ENCODE measurements at places on chromosomes 4 and X. TPM values are rescaled to one million over a fixed set of nuclear protein-coding genes. Genes with fewer than 3 reads are reported as not detected.

DNA sequence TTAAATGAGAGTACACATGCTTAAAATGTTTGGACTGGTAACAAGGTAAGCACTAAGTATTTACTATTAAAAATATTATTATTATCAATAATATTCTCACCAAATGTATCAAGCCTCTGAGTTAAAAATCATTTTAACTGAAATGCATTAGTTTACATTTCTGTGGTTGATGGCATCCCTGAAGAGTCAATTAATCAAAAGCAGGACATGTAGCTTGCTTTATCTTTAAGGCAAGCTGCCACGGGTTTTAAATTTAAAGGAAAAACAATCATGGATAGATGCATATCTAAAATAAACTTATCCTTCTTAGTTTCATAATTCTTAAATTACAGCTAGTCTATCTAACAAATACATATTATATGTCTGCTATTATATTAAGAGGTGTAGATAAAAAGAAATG is 584.8 kb upstream of the INTU start:
- H3K4me3 ChIP-seq: no peak overlapping the region
- H3K4me1 ChIP-seq: no peaks in the 10 kb centered on the region
- no peaks in the 10 kb centered on the region for H3K27me3 ChIP-seq
- H3K27ac ChIP-seq: no peak overlapping the region

DNA sequence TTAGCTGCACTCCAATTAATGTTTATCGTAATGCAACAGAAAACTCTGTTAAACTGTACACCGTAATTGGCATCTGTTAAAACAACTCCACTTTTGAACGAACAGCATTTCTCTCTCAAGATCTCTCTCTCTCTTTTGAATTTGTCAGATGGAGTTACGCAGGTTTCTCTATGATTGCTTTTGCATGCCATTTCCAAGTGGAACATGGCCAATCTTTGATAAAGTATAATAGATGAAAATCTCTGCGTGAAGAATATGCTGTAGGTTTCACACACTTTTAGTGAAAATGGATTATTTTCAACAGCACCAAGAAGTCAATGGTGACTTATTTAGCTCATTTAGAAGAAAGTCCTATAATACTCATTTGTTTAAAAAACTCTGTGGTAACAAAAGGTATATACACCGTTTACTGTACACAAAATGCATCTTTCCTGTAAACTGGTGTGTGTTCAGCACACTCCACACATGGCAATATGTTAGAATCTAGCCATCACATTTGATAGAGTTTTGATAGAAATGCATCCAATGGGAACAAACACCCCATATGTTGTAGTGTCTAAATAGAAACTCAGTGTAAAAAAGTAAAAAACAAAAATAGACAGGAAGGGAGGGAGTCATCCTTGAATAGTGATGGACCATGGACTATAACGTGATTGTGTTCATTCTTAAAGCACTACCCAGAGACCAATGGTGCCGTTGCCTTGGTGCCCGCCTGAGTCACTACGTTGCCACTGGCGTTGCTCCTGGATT is 5.8 kb upstream of the FGFBP2 start:
- H3K27ac ChIP-seq: no peak overlapping the region
- peaks cover 2% of the 10 kb centered on the region for H3K27me3 ChIP-seq
- no peak overlapping the region for H3K4me3 ChIP-seq

GRCh38 chr4:136395212-136395722 is 1137.0 kb downstream of the PCDH18 start:
- H3K36me3 ChIP-seq: no peaks in the 10 kb centered on the region
- no peaks in the 10 kb centered on the region for H3K4me1 ChIP-seq
- no peak overlapping the region for H3K27ac ChIP-seq
- no peak overlapping the region for H3K4me3 ChIP-seq
- no peak for DNase-seq

DNA sequence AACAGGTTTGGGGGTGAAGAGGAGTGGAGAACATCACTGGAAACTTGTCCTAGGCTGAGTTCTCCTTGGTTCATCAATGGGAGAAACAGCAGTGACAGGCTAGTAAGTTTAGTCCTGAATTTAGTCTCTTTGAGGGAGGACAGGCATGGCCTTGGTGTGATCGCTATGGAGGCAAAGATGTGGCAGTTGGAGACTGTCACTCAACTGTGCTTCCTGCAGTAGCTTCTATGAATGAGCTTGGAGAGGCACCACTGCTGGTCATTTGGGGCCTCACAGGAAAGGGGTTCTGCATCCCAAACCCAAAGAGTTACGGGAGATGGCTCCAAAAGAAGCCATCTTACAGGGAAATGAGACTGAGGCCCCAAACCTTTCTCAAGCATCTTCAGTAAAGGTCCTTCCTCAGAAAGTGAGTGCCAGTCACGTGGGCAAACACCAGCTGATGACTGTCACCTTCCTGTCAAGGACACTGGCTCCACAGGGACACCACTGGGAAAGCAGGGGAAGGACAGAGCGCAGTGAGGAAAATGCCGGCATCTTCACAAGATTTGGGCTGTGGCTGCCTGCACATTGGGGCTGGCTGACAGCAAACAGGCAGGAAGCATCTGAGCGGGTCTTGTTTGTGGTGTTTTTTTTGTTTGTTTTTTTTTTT is 7.2 kb downstream of the MRFAP1 start:
- H3K4me3 ChIP-seq: no peak overlapping the region
- no peaks in the 10 kb centered on the region for H3K36me3 ChIP-seq
- no peaks in the 10 kb centered on the region for H3K27me3 ChIP-seq
- no peak for DNase-seq
- peak overlapping the region; percentile 33 for H3K27ac ChIP-seq
- peaks cover 9% of the 10 kb centered on the region for H3K4me1 ChIP-seq

DNA sequence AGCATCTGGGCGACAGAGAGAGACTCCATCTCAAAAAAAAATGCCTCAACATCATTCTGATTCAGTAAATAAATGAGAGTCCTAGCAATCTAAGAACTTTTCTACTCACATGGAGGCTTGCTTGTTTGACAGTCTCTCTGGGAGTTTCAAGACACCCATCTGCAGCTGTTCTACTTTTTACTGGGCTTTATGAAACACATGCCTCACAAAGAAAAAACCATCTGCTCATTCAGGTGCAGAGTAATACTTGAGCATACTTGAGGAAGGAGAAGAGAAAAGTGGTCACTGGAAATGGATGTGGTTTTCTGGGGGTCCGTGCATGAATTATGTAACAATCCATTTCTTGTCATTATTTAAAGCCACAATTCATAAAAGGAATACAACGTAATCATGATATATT is 87.1 kb upstream of the DDX53 start:
- H3K4me1 ChIP-seq: peaks cover 11% of the 10 kb centered on the region
- H3K27me3 ChIP-seq: peaks cover 1% of the 10 kb centered on the region
- no peaks in the 10 kb centered on the region for H3K36me3 ChIP-seq
- no peak overlapping the region for H3K27ac ChIP-seq

SLC7A11 gene
- total RNA-seq: 10.4 TPM

Measured in glutamatergic neuron (in vitro differentiated cells).